AG09309 (cell line): ENCODE measurements at places on chromosomes 11 and 22.
A peak's percentile ranks its signal among the peaks of the same experiment; 100 is the strongest.

- DNase-seq = no peak
Observed at GRCh38 chr11:693887-694562, 997 bp downstream of the DEAF1 start.

- no peak for DNase-seq
Observed at GRCh38 chr22:33823552-33823951, 96.7 kb downstream of the LARGE1 start.

- no peak for DNase-seq
Observed at GRCh38 chr11:120698918-120699317, 187.4 kb downstream of the GRIK4 start.

- DNase-seq = no peak
Observed at GRCh38 chr11:115385226-115385625, 119.0 kb downstream of the CADM1 start.

- DNase-seq = no peak
Observed at GRCh38 chr11:80240245-80240644, 799.4 kb upstream of the TENM4 start.

DNA sequence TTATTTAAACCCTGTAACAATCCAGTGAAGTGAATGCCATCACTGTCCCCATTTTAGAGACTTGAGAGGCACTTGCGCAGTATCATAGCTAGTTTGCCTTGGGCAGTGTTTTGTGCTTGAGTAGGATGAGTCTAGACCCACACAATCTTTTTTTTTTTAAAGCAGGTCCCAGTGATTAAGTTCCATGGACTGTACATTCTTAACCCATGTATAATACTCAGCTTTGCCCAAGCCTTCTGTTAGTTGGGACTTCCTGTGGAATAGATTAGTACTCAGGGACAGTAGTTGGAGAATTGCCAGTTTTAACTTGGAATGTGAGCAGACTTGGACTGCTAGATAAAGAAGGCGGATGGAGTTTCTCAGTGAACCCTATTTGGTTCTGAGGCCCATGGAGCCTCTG is 108.6 kb upstream of the RASSF10 start:
- peak; percentile 71 for DNase-seq

DNA sequence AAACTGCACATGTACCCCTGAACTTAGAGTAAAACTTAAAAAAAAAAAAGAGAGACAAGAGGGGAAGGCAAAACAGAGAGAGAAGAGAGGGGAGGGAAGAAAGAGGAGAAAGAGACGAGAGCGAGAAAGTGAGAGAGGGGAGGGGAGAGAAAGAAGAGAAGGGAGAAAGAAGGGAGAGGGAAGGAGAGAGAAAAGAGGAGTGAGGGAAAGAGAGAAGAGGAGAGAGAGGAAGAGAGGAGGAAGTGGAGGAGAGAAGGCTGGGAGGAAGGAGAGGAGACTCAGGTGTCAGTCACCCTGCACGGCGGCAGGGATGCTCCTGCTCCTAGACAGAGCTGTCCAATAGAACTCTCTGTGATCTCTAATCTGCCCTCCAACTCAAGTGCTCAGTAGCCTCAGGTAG is 248.3 kb downstream of the MIAT start:
- no peak for DNase-seq
